ENCODE measurements at places on chromosomes 6 and 20.

- no peak for DNase-seq
Observed at GRCh38 chr6:116611056-116611455, 5.2 kb upstream of the RSPH4A start.

DNA sequence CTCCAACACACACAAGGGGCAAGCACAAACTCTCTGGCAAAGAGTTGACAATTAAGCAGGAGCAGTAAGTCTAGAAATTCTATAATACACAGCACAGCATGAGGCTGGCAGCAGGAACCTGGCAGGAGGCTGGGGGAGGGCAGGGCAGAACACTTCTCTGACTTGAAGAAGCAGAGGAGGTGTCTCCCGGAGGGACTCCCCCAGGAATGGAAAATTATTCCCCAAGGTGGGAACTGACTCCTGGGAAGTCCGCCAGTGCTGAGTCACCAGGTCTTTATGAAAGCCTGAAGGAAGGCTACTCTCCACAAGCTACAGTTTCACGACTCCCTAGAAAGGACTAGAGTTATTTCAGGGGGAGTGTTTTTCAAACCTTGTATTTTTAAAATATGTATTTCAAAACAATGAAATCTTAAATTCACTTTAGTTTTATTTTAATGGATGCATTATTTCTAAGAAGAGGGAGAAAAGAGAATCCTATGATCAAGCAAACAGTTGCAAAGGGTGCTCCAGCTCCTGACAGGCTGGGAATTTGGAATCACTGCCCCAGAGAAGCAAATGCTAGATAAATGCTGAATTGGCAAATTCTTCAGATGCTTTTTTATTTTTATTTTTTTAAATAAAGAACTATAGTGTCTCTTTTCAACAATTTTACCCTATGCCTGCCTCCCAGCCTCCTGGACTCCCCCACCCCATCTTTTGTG, 192.8 kb downstream of the LY86 start:
- DNase-seq: no peak

- no peak for DNase-seq
Observed at GRCh38 chr6:113723182-113723581, 134.0 kb upstream of the MARCKS start.

DNA sequence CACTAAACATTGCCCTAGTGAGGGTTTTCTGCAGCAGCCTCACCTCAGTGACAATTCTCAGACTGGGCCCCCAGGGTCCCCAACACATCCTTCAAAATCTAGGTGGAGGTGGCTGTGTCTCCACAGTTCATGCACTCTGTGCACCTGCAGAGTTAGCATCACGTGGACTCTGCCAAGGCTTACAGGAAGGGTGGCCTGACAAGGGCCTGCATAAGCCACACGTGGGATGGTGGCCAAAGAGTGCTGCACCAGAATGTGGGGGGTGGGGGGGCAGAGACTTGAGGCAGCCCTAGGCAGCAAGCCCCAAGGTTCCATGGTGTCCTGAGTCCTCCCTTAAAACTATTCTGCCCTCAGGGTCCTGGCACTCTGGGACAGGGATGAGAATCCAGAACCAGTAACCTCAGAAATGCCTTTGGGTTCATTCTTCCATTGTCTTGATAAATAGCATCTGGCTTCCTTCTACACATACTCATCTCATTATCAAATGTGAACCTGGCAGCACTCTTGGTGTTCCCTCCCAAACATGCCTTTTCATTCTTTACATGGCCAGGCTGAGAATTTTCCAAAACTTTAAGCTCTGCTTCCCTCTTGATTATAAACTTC, 1.6 kb upstream of the SERPINB1 start:
- DNase-seq: peak; percentile 28

DNA sequence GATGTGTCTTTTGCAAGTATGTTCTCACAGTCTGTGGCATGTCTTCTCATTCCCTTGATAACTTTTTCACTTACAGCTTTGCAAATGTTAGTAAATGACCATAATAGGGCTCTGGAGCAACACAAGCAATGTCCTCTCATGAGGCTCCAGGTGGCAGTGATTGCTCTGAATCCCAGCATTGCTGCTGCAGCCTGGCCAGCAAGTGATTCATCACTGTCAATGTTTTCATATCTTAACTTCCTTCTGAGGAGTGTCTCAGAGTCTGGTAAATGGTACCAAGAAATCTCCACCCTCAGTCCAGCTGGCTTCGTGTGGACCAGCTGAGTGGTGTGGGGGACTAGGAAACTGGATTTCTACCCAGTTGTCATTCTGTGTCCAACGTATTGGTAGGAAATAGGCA, 139.6 kb downstream of the MYLK4 start:
- no peak for DNase-seq

- DNase-seq: no peak
Observed at GRCh38 chr6:128979071-128979470, 96.1 kb downstream of the LAMA2 start.

GRCh38 chr6:167963589-167964057, 33.8 kb upstream of the KIF25 start:
- DNase-seq: no peak

DNA sequence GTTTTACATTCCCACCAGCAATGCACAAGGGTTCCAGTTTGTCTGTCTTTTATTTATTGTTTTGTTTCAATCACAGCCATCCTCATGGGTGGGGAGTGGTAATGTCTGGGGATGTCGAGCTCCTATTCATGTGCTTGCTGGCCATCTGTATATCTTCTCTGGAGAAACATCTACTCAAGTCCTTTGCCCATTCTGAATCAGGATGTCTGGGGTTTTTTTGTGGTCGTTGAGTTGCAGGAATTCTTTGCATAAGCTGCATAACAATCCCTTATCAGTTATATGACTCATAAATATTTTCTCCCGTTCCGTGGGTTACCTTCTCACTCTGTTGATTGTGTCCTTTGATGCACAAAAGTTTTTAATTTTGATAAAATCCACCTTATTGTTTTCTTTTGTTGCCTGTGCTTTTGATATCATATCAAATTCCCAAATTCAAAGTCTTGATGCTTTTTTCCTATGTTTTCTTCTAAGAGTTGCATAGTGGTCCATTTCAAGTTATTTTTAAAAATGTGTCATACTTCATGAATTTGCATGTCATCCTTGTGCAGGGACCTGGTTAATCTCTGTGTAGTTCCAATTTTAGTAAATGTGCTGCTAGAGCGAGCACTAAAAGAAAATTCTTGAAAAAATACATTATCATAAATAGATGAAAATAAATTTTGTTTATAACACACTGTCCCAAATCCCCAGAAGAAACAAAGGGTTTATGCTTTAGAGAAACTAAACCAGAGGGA, 54.9 kb upstream of the PDE10A start:
- no peak for DNase-seq

DNA sequence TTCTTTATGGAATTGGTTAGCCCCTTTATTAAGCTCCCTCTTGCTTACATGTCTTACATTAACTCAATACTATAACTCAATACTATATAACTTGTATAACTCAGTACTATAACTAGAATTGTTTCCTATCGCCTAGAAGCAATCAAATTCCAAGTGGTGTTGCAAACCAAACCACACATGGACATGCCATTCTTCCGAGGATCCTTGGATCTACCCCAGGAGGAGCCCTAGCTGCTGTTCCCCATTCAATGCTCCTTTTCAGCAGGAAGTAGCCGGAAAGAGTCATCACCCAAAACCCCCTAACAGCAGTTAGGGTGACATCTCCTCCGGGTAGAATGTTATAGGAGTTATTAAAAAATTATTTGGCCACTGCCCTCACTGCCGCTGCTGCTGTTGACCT, 40.5 kb downstream of the PLN start:
- no peak for DNase-seq

GRCh38 chr6:153167061-153167891, 36.2 kb upstream of the RGS17 start:
- DNase-seq: no peak

GRCh38 chr6:51161752-51162151, 343.1 kb downstream of the TFAP2B start:
- DNase-seq: no peak

- DNase-seq: no peak
Observed at GRCh38 chr6:101517632-101518031, 124.1 kb downstream of the GRIK2 start.

GRCh38 chr6:43170417-43170930, 595 bp upstream of the SRF start:
- DNase-seq: no peak

DNA sequence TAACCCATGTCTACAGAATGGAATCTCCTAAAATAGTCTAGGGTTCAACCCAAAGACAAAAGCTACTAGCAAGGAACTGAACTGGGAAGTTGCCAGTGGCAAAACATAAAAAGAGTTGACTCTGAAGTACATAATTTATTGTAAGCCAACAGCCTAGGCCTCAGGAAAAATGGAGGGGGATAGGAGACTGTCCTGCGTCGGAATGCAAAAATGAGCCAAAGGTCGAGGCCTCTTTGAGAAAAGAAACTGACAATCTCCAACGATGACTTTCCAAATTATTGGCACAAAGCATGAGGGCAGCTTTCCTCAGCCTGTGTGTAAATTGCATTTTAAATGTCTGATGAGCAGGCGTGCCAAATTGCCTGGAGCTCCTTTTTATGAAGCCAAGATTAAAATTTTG, 2.1 kb downstream of the COL12A1 start:
- DNase-seq: no peak

- no peak for DNase-seq
Observed at GRCh38 chr6:7201444-7201731, 93.6 kb downstream of the RREB1 start.

DNA sequence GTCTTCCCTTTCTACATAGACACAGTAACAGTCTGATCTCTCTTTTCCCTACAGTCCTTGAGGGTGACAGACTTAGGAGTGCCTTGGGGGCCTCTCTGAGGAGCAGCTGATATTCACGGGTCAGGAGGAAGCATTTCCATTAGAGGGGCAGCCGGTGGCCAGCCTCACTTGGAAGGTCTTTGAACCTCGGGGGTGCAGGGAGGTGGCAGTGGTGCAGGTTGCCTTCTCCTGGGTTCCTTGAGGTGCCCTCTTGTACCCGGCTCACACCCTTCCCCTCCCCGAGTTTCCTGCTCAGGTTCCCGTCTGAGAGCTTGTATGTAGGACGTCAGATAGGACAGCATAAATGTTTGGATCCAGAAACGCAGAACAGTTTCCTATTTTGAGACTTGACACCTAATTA, 2.5 kb downstream of the RTEL1 start:
- no peak for DNase-seq

DNA sequence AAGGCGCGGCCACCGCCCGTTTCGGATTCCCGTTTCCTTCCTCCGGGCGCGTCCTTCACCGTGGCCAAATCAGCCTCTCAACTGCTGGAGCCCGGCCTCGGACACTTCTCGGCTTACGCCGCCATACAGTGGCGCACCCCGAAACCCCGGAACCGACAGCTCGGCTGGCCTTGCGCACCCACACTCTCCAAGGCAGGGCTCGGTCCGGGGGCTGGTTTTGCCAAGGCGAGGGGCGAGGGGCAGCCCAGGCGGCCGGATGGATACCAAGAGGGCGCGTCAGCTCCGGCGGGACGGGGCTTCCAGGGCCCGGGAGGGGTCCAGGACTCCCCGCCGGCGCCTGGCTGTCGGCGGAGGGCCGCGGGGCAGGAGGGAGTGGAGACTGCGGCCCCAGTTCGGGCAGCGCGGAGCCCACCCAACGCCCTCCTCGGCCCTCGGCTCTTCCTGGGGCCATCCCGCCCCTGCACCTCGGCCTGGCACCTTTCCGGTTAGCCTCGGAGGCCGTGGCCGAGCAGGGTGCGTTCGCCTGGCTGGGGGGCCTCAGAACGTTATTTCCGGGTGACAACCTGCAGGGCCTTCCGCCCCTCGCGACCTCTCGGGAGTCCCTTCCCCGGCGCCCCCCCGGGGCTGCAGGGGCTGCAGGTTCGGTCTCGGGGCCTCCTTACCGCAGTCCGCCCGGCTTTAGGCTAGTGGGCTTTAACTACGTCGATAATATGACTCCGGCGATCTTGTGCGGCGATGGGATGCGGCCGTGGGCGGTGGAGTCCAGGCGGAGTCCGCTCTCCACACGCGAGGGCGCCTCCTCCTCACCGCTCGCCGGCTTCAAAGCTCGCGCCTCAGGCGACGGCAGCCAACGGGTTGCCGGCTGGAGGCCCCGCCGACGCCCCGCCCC, 697 bp upstream of the CEP43 start:
- peak; percentile 38 for DNase-seq
